NCI-H2227 treated with DMSO at 0.1 percent for 48 hours (cell line): ENCODE measurements at places on chromosomes 3 and 15.

- peak; percentile 43 for DNase-seq
Observed at GRCh38 chr15:91150502-91151160, 50.6 kb downstream of the SV2B start.

DNA sequence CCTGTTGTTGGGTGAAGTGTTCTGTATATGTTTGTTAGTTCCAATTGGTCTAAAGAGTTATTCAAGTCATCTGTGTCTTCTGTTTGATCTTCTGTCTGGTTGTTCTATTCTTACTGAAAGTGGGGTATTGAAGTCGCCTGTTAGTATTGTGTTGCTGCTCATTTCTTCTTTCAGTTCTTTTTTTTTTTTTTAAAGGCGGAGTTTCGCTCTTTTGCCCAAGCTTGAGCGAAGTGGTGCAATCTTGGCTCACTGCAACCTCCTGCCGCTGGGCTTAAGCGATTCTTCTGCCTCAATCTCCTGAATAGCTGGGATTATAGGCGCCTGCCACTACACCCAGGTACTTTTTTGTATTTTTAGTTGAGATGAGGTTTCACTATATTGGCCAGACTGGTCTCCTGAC is 23.5 kb downstream of the PFN2 start:
- DNase-seq = no peak

DNA sequence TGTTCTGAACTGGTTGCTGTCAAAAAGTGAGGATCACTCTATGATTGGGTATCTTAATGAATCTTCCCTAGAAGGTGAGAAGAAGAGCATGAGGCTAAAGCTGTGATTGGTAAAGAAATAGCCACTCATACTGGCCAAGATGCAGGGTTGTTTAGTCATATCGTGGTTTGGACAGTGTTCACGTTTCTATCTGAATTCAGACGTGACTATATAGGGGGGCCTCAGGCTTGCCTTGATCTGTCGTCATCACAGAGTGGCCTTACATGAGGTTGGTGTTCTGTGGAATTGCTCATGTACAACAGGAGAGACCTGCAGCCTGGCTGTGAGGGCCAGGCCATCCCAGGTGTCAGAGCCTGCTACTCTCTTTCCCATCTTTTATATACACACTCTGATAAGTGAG is 12.4 kb downstream of the RTP2 start:
- no peak for DNase-seq

DNA sequence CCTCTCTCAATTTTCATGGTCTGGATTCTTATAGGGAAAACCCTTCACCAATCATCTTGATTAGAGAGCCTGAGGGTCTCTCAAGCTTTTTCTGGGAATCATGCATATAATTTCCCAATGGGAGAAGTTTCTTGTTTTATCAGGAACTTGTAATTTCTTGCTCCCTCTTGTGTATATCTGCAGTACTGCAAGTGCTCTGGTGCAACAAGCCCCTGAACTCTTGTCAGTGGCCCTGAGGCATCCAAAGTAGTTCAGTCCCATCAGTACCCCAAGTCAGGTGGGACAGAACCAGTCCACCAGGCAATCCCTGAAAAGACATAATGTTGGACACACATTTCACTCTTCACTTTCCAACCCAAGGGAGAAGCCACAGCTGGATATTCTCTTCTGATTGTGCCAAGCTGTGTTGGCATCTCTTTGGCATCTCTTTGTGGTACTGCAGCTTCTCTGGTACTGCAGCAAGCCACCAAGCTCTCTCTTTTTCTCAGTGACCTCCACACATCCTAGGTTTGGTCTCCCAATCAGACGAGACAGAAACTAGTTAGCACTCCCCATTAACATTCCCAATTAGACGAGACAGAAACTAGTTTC is 214.5 kb downstream of the ZIC4 start:
- DNase-seq = peak; percentile 0

DNA sequence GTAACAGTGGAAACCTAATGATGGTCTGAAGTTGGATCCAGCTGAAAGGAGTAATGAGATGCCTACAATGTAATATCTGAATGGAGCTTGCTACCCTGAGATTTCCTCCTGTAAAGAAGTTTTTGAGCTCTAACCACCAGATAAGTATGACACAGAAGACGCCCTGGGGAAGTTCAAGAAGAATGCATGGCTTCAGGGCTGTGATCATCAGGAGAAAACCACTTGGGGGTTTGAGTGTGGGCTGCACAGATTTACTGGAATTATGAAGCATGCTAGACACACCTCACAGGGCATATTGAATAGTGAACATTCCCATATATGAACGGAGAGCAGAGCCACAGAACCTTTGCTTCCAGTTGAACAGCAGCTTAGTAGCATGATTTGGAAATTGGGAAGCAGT is 10.6 kb upstream of the CCDC80 start:
- DNase-seq = no peak

GRCh38 chr15:75640483-75641178 is 607 bp upstream of the IMP3 start:
- peak; percentile 65 for DNase-seq

DNA sequence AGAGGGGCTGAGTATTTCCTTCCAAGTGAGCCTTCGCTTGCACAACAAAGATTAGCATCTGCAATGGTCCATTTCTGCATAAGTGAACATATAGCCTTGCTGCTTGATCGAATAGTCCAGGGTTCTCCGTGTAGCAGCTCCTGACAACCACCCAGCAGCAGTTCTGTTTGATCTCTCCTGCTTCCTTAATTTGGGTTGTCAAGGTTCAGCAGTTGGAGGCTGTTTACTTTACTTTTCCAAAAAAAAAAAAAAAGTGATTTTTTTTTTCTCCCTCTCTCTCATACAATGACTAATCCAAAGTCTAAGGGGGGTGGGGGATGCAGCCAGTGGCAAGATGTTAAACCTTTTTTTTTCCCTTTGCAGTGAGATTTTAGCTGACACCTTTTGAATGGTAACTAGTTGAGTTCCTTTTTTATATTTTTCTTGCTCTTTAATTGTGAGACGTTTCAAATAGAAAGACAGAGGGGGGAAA is 3.6 kb downstream of the FOXP1 start:
- no peak for DNase-seq

DNA sequence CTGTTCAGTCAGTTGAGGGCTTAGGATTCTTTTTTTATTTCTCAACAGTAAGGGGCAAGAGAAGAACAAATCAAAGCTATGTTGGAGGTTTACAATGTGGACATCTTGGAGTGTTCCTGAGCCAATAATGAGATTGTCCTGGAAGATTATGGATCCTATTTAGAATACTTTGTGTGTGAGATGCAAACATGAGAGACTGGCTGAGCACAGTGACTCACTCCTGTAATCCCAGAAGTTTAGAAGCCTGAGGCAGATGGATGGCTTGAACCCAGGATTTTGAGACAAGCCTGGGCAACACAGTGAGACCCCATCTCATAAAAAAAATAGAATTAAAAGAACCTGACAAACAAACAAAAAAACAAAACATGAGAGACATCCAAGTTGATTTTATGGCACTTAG is 351.6 kb downstream of the GAP43 start:
- DNase-seq = no peak
